Lower lobe of right lung (tissue), 2 donors: ENCODE measurements at places on chromosomes 4 and X. TPM values are rescaled to one million over a fixed set of nuclear protein-coding genes. Genes with fewer than 3 reads are reported as not detected.

Gene SLC49A3
- 31.5 TPM for total RNA-seq

Gene AMTN
- total RNA-seq: not detected

GRCh38 chr4:156413239-156414135 lies 459.8 kb upstream of the CTSO start:
- no peak for DNase-seq

- DNase-seq: no peak
These were observed 185.6 kb upstream of the S100G start for GRCh38 chrX:16464369-16464768.

DNA sequence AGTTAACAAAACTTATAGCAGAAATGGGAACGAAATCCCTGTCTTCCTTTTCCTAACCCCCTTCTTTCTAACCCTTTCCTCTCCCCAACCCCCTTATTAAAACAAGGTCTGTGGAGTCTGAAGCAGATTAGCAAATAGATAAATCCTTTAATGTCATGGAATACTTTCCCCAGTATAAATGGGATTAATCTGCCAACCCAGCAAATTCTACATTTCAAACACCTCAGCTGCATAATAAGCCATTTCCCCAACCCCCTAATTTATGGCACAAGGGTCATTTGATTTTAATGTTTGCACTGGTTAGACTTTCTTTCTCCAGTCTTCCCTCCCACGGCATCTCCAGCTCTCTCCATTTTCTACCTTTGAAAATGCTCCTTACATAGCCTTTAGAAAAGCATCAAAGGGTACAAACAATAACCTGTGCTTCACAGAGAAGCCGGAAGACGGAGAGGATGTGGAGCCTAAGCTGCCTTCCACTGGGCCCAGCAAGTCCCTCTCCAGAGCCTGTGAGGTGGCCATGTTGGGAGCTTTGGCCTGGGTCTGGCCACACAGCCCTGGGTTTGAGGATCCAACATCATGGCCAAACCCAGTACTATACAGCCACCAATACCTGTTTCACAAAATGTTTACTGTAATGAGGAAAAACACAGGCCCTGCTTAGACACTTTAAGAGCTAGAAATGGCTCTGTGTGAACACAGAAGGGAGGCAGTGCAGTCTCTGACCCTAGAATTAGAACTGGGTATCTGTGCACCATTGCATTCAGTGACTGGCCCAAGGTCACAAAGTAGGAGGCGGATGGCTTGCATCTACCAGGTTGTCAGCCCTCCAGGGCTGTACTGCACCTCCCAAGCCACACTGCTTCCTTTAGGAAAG lies 56.9 kb upstream of the SPRY1 start:
- DNase-seq: no peak

DNA sequence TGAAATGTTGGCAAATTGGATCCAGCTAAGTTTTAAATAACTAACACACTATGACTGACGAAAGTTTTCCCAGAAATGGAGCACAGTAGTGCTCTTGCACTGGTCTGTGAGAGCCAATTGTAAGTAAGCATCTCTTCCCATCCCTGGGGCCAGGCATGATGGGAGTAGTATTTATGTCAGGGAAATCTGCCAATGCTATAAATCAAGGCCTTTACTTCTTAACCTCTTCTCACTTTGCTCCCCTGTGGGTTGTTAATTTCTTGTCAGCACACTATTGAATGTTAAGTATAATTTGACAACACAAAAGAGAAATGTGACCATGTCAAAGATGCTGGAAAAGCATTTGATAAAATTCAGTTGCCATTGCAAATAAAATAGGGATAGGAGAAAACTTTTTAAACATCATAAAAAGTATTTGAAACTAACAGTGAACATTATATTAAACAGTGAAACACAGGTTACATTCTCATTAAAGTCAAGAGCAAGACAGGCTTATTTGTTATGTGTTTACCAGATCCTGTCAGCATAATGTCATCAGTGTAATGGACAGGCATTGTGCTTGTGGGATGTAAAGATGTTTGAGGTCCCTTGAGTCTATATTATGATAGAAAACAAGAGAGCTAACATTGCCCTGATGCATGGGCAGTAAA lies 5.0 kb downstream of the F8A1 start:
- DNase-seq: no peak

Gene SCRG1
- total RNA-seq: 0.32 TPM

DNA sequence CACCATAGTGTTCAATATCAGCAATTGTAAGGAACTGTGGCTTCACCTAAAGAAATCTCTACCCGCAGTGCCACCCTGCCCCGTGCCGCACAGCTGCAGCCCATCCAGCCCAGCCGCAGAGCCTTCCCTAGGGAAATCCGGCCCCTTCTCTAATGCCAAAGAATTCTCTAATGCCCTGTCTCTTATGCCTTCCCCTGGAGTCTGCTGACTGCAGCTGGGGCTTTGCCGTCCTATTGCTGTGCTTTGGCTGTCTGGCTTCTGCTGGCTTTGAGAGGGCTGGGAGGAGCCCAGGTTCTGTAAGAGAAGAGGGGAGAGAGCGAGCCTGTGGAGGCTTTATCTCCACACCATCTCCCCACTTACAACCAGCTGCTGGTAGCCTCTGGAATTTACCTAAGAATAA lies 85.9 kb upstream of the HELT start:
- DNase-seq: no peak

- DNase-seq: no peak
These were observed 12.5 kb upstream of the SPATA4 start for GRCh38 chr4:176207839-176208238.

- no peak for DNase-seq
These were observed 851 bp downstream of the POLR2B start for GRCh38 chr4:56979421-56980072.

DNA sequence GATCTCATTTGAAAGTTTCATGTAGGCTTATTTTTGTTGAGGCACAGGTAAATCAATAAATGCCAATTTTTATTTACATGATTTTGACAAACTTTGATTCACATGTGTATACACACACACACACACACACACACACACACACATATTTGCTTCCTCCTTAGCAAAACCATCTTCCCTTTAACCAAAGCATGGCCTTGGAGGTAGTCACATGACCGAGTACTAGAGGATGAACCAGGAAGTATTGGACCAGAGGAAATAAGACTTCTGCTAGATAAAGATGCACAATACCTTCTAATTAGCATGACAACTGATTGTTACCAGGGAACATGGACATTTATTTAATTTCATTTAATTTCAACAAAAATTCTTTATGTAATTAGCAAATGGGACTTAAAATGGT lies 23.4 kb upstream of the CFAP299 start:
- no peak for DNase-seq
